MCF 10A (cell line): ENCODE measurements at places on chromosomes 6 and 20. TPM values are rescaled to one million over a fixed set of nuclear protein-coding genes. Genes with fewer than 3 reads are reported as not detected.

Gene C6orf52
- total RNA-seq, result 5.0 and 6.5 TPM in 2 replicates

GRCh38 chr6:66226109-66226508 is 519.1 kb upstream of the EYS start:
- H3K4me1 ChIP-seq, result peaks cover 7% of the 10 kb centered on the region
- H3K4me3 ChIP-seq, result no peak overlapping the region
- peak; percentile 35 for DNase-seq

- no peaks in the 10 kb centered on the region for H3K27me3 ChIP-seq
- DNase-seq, result no peak
- H3K36me3 ChIP-seq, result no peaks in the 10 kb centered on the region
- no peak overlapping the region for H3K4me3 ChIP-seq
- peaks cover under 1% of the 10 kb centered on the region for H3K4me1 ChIP-seq
Observed at GRCh38 chr20:17511401-17511800, 19.8 kb downstream of the BFSP1 start.

DNA sequence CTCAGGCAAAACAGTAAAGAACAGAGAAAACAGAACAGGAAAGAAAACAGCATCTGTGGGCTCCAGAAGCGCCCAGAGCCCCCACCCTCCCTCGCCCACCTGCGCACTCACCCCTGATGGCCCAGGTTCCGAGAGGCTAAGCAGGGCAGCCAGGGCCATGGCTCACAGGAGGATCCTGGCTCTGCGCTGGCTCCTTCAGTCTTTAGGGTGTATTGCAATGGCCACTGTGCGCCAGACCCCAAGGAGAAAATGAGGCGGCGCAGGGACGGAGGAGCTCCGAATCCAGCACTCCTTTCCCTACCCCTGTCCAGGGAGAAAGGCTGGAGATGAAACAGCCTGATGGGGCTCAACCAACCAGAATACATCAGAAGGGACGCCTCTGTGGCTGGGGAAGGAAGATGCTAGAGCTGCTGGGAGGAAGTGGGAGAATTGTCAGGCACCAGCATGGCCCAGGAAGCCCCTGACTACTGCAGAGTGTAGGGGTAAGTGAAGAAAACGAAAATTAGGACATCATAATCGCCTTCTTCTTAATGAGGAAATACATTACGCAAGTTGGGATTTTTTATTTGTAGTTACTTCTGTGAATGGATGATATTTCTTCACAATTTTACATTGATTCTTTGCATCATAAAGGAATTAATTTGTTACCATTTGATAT is 49.0 kb downstream of the COL11A2 start:
- H3K36me3 ChIP-seq, result no peaks in the 10 kb centered on the region
- DNase-seq, result no peak
- peaks cover 29% of the 10 kb centered on the region for H3K27me3 ChIP-seq
- no peaks in the 10 kb centered on the region for H3K4me1 ChIP-seq
- H3K27ac ChIP-seq, result no peak overlapping the region

- H3K27ac ChIP-seq, result no peak overlapping the region
- H3K4me3 ChIP-seq, result no peak overlapping the region
- peaks cover 42% of the 10 kb centered on the region for H3K36me3 ChIP-seq
- no peaks in the 10 kb centered on the region for H3K27me3 ChIP-seq
- DNase-seq, result no peak
Observed at GRCh38 chr6:147384029-147384428, 124.5 kb upstream of the SAMD5 start.

Gene AIF1
- total RNA-seq, result not detected in 2 replicates

- H3K27ac ChIP-seq, result peak overlapping the region; percentile 97
- peak overlapping the region; percentile 86 for H3K4me3 ChIP-seq
- DNase-seq, result peak; percentile 69
- no peaks in the 10 kb centered on the region for H3K27me3 ChIP-seq
- H3K4me1 ChIP-seq, result peaks cover 5% of the 10 kb centered on the region
Observed at GRCh38 chr6:28488916-28489365, 26.7 kb downstream of the GPX6 start.

DNA sequence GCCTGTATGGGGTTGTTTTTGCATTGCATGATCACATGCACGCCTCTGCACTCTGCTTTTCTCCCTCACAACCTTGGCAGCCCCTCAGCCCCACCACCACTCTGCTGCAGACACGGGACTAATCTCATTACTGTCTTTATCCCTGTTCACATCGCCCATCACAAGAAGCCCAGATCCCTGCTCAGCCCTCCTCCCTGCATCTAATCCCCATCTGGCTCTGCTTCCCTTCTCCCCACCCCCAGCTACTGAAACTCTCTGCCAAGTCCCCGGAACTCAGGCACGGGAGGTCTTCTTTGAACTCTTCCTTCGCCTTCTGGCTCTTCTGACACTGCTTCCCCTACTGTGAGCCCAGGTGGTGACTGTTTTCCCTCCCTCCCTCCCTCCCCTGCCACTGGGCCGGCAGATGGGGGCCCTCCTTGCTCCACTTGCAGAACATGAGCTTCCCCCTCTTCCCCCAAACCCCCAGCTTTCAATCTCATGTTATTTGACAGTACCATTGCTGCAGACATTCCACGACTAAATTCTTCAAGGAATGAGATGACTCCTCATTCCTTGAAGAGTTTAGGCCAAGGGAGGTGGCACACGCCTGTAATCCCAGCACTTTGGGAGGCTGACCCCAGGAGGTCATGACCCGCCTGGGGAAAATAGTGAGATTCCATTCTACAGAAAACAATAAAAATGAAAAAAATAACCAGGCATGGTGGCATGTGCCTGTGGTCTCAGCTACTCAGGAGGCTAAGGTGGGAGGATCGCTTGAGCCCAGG is 21.9 kb upstream of the TULP1 start:
- no peak overlapping the region for H3K27ac ChIP-seq
- peaks cover 12% of the 10 kb centered on the region for H3K27me3 ChIP-seq
- no peaks in the 10 kb centered on the region for H3K4me1 ChIP-seq
- no peak for DNase-seq
- H3K36me3 ChIP-seq, result no peaks in the 10 kb centered on the region

- peak overlapping the region; percentile 75 for H3K27ac ChIP-seq
- peaks cover 10% of the 10 kb centered on the region for H3K27me3 ChIP-seq
- H3K36me3 ChIP-seq, result peaks cover 14% of the 10 kb centered on the region
- H3K4me3 ChIP-seq, result peak overlapping the region; percentile 75
- peaks cover 11% of the 10 kb centered on the region for H3K4me1 ChIP-seq
Observed at GRCh38 chr20:32278199-32278643, 770 bp downstream of the KIF3B start.

DNA sequence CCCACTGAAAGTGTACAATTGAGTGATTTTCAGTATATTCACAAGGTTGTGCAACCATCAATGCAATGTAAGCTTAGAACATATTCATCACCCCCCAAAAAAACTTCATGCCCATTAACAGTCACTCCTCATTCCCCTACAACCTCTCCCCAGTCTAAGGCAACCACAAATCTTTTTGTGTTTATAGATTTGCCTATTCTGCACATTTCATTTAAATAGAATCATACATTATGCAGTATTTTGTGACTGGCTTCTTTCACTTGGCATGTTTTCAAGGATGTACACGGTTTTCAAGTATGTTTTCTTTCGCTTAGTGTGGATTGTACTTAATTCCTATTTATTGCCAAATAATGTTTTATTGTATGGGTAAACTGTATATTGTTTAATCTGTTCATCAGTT is 329.3 kb upstream of the RNF24 start:
- no peaks in the 10 kb centered on the region for H3K27me3 ChIP-seq
- no peaks in the 10 kb centered on the region for H3K36me3 ChIP-seq
- no peak for DNase-seq
- H3K27ac ChIP-seq, result no peak overlapping the region
- H3K4me3 ChIP-seq, result no peak overlapping the region
- H3K4me1 ChIP-seq, result peaks cover 16% of the 10 kb centered on the region

DNA sequence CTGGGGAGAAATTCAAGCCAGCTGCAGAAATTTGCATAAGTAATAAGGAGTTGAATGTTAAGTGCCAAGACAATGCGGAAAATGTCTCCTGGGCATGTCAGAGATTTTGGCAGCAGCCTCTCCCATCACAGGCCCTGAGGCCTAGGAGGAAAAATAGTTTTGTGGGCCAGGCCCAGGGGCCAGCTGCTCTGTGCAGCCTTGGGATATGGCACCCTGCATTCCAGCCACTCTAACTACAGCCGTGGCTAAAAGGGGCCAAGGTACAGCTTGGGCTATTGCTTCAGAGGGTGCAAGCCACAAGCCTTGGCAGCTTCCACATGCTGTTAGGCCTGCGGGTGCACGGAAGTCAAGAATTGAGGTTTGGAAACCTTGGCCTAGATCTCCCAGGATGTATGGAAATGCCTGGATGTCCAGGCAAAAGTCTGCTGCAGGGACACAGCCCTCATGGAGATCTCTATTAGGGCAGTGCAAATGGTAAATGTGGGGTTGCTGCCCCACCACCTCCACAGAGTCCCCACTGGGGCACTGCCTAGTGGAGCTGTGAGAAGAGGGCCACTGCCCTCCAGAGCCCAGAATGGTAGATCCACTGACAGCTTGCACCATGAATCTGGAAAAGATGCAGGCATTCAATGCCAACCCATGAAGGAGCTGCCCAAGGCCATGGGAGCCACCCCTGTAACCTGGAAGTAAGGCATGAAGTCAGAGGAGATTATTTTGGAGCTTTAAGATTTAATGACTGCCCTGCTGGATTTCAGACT is 126.5 kb downstream of the DTNBP1 start:
- no peaks in the 10 kb centered on the region for H3K27me3 ChIP-seq
- peaks cover 7% of the 10 kb centered on the region for H3K36me3 ChIP-seq
- no peak overlapping the region for H3K4me3 ChIP-seq

- no peak for DNase-seq
- H3K27ac ChIP-seq, result no peak overlapping the region
- H3K4me3 ChIP-seq, result no peak overlapping the region
- H3K27me3 ChIP-seq, result no peaks in the 10 kb centered on the region
- H3K36me3 ChIP-seq, result peaks cover 6% of the 10 kb centered on the region
Observed at GRCh38 chr6:35037664-35038038, 103.5 kb downstream of the TCP11 start.

- DNase-seq, result no peak
- no peaks in the 10 kb centered on the region for H3K27me3 ChIP-seq
- peaks cover 8% of the 10 kb centered on the region for H3K4me1 ChIP-seq
- no peaks in the 10 kb centered on the region for H3K36me3 ChIP-seq
Observed at GRCh38 chr6:110183292-110183885, 3.2 kb downstream of the CDC40 start.

GRCh38 chr6:145532361-145532760 is 203.0 kb downstream of the EPM2A start:
- no peak overlapping the region for H3K27ac ChIP-seq
- H3K4me1 ChIP-seq, result no peaks in the 10 kb centered on the region
- H3K4me3 ChIP-seq, result no peak overlapping the region

GRCh38 chr6:81900616-81901015 is 148.1 kb upstream of the TENT5A start:
- no peak overlapping the region for H3K27ac ChIP-seq
- no peaks in the 10 kb centered on the region for H3K27me3 ChIP-seq
- peaks cover under 1% of the 10 kb centered on the region for H3K4me1 ChIP-seq
- H3K36me3 ChIP-seq, result no peaks in the 10 kb centered on the region
- no peak overlapping the region for H3K4me3 ChIP-seq

Gene MAS1
- total RNA-seq, result not detected in 2 replicates

DNA sequence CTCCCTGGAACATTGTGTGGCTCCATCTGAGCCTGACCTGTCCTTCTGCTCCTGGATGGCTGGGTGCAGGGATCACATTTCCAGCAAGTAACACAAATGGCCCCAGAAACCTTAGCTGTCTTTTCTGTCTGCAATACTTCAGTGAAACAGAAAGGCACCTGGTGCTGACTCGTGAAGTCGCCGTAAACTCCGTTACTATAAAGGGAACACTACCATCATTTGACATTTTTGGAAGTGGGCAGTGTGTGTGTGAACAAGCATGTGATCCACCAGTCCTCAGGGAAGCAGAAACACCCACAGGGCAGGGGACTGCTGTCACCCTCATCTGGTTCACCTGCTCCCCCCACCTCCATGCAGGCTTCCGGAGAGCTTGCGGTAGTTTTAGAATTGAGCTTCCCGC is 23.9 kb downstream of the SERPINB6 start:
- H3K4me1 ChIP-seq, result no peaks in the 10 kb centered on the region
- H3K27ac ChIP-seq, result no peak overlapping the region
- no peaks in the 10 kb centered on the region for H3K27me3 ChIP-seq
- H3K4me3 ChIP-seq, result no peak overlapping the region
- H3K36me3 ChIP-seq, result peaks cover 12% of the 10 kb centered on the region

- no peaks in the 10 kb centered on the region for H3K27me3 ChIP-seq
- H3K27ac ChIP-seq, result no peak overlapping the region
- no peaks in the 10 kb centered on the region for H3K36me3 ChIP-seq
- H3K4me3 ChIP-seq, result no peak overlapping the region
- peaks cover 7% of the 10 kb centered on the region for H3K4me1 ChIP-seq
Observed at GRCh38 chr6:122710908-122711635, 68.4 kb upstream of the FABP7 start.

Gene AVP
- not detected in 2 replicates for total RNA-seq

DNA sequence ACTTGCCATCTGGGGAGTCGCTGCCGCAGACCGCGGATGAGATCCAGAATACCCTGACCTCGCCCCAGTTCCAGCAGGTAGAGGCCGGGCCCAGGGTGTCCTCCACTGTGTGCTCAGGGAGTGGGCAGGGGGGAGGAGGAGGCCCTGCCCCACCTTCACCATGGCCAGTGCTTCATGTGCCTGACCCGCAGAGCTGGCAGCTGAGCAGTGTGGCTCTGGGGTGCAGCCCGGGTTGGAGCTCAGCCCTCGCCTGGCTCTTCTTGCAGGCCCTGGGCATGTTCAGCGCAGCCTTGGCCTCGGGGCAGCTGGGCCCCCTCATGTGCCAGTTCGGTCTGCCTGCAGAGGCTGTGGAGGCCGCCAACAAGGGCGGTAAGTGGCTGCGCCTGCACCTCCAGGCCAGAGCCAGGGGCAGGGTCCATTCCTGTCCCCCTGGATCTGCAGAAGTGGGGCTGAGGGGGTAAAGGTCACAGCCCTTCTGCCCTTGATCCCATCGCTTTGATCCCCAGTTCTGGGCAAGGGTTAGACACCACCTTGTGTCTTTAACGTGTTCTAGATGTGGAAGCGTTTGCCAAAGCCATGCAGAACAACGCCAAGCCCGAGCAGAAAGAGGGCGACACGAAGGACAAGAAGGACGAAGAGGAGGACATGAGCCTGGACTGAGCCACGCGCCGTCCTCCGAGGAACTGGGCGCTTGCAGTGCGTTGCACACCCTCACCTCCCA is 5.5 kb downstream of the ADRM1 start:
- no peak for DNase-seq
- peaks cover 13% of the 10 kb centered on the region for H3K4me1 ChIP-seq
- no peak overlapping the region for H3K27ac ChIP-seq
- no peak overlapping the region for H3K4me3 ChIP-seq

DNA sequence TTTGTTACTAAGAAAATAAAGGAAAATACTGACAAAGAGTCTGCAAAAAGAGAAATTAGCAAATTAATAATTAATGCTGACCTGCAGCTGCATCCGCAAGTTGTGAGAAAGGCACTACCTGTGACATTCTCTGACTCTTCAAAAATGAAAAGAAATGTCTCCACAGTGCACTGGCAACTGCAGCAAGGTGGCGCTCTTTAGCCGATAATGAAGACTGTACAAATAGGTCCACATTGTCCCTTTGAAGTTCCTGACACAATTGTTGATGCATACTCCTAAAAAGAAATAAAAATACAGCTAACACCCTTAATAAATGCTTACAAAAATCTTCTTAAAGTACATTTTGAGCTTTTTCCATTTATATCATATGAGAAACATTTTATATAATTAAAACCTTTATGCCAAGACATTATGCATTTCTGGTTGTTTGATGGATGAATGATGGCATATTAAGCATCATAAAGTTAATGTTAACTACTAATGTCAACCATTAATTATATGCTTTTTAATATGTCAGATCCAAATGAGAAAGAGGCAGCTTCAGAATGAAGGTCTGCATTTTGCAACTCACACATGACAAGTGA is 96.5 kb downstream of the MMS22L start:
- H3K4me1 ChIP-seq, result peaks cover 6% of the 10 kb centered on the region
- H3K36me3 ChIP-seq, result no peaks in the 10 kb centered on the region
- H3K4me3 ChIP-seq, result no peak overlapping the region
- peak; percentile 78 for DNase-seq
- H3K27me3 ChIP-seq, result no peaks in the 10 kb centered on the region
- H3K27ac ChIP-seq, result no peak overlapping the region

Gene TUBB2B
- total RNA-seq, result 0.47 and 0.54 TPM in 2 replicates
